ENCODE measurements at places on chromosomes 11 and 22. TPM values are rescaled to one million over a fixed set of nuclear protein-coding genes. Genes with fewer than 3 reads are reported as not detected.
A peak's percentile ranks its signal among the peaks of the same experiment; 100 is the strongest.

GAL gene
- total RNA-seq = 1.6 TPM

CCDC179 gene
- not detected for total RNA-seq

SPON1 gene
- total RNA-seq = 0.83 TPM

PISD gene
- total RNA-seq = 17.7 TPM

ALX4 gene
- 0.04 TPM for total RNA-seq

APOA1 gene
- 5.2 TPM for total RNA-seq

CD6 gene
- total RNA-seq = 1.1 TPM

STK33 gene
- total RNA-seq = 11.4 TPM

RHOG gene
- 27.5 TPM for total RNA-seq

DNA sequence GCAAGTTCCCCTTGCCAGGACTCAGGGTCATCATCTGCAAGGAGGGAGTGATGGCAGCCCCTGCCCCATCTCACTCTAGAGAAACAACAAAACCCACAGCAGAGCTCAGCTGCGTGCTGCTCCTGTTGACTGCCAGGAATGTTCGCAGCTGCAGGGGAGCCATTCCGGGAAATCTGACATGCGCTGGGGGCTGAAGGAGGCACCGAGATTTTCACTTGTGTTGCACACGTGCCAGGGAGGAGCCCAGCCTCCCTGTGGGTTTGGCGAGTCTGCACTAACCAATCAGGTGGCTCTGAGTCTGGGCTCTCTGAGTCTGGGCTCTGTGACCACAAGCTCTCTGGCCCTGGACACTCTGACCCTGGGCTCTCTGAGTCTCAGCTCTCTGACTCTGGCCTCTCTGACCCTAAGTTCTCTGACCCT is 10.5 kb downstream of the FGF3 start:
- H3K36me3 ChIP-seq = no peaks in the 10 kb centered on the region
- H3K4me1 ChIP-seq = no peaks in the 10 kb centered on the region
- no peak overlapping the region for H3K27ac ChIP-seq
- H3K4me3 ChIP-seq = no peak overlapping the region

GRCh38 chr11:10038521-10039302 is 255.3 kb downstream of the SBF2 start:
- DNase-seq = no peak
- no peaks in the 10 kb centered on the region for H3K27me3 ChIP-seq

DNA sequence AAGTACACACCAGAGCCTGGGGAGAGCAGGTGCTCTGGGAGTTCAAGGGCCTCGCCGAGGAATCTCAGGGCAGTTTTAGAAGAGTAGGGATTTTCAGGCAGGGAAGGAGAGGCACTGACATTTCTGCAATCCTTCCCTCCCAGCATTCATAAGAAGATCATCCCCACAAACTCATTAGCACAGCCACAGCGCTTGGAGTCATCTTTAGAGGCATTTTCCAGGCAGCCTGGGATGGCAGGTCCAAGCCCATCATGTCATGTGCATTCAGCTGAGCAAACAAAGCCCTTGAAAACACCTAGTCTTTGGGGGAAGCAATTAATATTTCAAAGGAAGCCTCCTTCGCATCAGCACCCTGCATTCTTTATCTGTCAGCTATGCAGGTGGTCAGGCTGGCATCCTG is 43.8 kb downstream of the MAP6 start:
- H3K4me3 ChIP-seq = no peak overlapping the region
- no peak for DNase-seq
- no peaks in the 10 kb centered on the region for H3K36me3 ChIP-seq
- H3K27me3 ChIP-seq = no peaks in the 10 kb centered on the region
- no peaks in the 10 kb centered on the region for H3K4me1 ChIP-seq

DNA sequence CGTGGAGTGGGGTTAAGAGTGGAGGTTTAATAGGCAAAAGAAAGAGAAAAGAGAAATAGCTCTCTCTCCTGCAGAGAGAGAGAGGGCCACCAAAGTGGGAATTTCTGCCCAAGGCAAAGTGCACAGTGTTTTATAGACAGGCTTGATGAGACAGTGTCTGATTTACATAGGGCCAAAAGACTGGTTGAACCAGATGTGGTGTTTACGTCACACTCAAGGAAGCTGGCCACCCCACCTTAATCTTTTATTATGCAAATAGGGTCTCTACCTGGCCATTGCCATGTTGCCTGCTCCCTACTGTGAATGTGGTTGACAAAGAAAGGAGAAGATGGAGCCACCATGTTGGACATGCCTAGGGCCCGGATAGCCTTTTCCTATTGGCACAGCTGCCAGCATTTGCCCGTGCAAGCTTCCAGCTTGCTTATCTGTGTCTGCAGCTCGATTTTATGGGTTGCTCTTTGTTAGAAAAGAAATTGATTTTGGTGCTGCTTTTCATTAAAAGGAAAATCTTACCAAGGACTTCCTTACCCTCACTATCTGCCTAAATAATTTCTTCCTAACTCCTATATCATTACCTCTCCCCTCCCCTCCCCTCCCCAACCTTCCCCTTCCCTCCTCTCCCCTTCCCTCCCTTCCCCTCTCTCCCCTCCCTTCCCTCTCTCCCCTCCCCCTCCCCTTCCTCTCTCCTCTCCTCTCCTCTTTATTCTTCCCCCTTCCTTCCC is 436.0 kb downstream of the NELL1 start:
- H3K27me3 ChIP-seq = no peaks in the 10 kb centered on the region
- no peaks in the 10 kb centered on the region for H3K36me3 ChIP-seq
- no peaks in the 10 kb centered on the region for H3K4me1 ChIP-seq
- no peak for DNase-seq

GRCh38 chr11:1373536-1374214 is 16.1 kb upstream of the BRSK2 start:
- H3K4me1 ChIP-seq = no peaks in the 10 kb centered on the region
- H3K27me3 ChIP-seq = no peaks in the 10 kb centered on the region
- H3K27ac ChIP-seq = no peak overlapping the region
- DNase-seq = no peak
- no peak overlapping the region for H3K4me3 ChIP-seq
- no peaks in the 10 kb centered on the region for H3K36me3 ChIP-seq

GRCh38 chr11:66340596-66341501 is 4.1 kb downstream of the BRMS1 start:
- no peak overlapping the region for H3K4me3 ChIP-seq
- peaks cover 13% of the 10 kb centered on the region for H3K4me1 ChIP-seq
- peaks cover 9% of the 10 kb centered on the region for H3K36me3 ChIP-seq
- H3K27ac ChIP-seq = no peak overlapping the region
- no peak for DNase-seq

DNA sequence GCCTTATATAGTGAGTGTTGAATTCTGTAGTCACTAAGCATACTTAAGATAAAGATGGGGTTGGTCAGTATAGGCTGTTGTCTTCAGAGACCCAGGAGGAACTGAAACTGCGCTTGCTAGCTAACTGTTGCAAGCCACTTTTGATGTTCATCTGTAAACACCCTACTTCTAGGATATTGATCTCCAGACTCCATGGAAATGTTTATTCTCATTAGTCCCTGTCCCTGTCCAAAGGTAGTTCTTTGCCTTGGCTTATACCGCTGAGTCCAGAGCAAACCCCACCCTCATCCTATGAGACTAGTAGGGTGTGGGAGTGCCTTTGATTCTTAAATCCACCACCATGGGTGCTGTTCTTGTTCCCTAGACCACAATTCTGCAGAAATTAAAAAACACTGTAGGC is 36.4 kb downstream of the DEPDC5 start:
- no peak overlapping the region for H3K27ac ChIP-seq
- no peaks in the 10 kb centered on the region for H3K4me1 ChIP-seq
- H3K27me3 ChIP-seq = no peaks in the 10 kb centered on the region
- DNase-seq = no peak
- H3K4me3 ChIP-seq = no peak overlapping the region

DNA sequence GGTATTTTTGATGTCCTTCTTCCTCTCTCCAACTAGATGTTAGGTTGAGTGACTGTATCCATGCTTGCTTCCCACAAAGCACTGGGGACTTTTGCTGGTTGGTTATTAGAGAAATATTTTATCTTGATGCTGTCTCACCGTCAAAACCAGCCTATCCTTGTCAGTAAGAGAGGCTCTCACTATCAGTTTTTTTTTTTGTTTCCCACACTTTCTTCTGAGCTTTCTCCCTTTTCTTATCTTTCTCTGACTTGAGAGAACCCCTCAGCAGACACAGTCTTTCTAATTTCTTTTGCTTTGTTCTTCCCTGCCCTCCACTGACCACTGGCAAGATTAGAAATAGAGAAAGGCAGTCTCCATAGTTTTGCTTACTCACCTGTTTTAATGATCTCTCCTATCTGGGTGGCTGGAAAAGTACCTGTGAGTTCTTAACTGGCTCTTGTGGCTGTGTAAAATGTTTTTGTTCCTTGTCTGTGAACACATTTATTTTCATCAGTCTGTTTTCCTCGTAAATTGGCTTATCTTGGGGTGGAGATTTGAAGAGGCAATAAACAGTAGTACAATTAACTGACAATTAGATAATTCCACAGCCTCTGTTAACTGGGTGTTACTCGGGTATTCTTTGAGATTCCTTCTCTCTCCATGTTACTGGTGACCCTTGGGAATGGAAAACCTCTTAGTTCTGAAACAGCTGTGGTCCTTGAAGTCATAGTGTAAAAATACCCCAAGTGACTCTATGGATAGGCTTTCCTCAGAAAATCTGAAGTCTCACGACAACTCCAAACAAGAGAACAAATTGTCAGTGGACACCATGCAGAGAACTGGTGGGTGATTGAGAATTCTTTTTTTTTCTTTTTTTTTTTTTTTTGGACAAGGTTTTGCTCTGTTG is at the start of gene NXPE1:
Gene NXPE1 (minus strand): TSS at position 457 of the 886 bp plus-strand sequence. CDS start 8,680 bp downstream, outside the sequence.
- H3K36me3 ChIP-seq = no peaks in the 10 kb centered on the region
- no peak within 1 kb of the TSS for H3K4me3 ChIP-seq
- DNase-seq = no peak
- H3K4me1 ChIP-seq = no peaks in the 10 kb centered on the region

GRCh38 chr11:567011-567628 is 6.3 kb downstream of the RASSF7 start:
- H3K36me3 ChIP-seq = no peaks in the 10 kb centered on the region
- H3K4me1 ChIP-seq = peaks cover 15% of the 10 kb centered on the region
- no peak for DNase-seq
- no peaks in the 10 kb centered on the region for H3K27me3 ChIP-seq
- H3K27ac ChIP-seq = peak overlapping the region; percentile 39
- no peak overlapping the region for H3K4me3 ChIP-seq

- H3K27me3 ChIP-seq = no peaks in the 10 kb centered on the region
- H3K4me1 ChIP-seq = no peaks in the 10 kb centered on the region
- H3K27ac ChIP-seq = no peak overlapping the region
- H3K36me3 ChIP-seq = no peaks in the 10 kb centered on the region
- H3K4me3 ChIP-seq = no peak overlapping the region
- no peak for DNase-seq
Observed at GRCh38 chr11:83613767-83614121, 327.6 kb upstream of the CCDC90B start.

- no peak overlapping the region for H3K4me3 ChIP-seq
Observed at GRCh38 chr11:11022125-11022730, 164.4 kb upstream of the ZBED5 start.

DNA sequence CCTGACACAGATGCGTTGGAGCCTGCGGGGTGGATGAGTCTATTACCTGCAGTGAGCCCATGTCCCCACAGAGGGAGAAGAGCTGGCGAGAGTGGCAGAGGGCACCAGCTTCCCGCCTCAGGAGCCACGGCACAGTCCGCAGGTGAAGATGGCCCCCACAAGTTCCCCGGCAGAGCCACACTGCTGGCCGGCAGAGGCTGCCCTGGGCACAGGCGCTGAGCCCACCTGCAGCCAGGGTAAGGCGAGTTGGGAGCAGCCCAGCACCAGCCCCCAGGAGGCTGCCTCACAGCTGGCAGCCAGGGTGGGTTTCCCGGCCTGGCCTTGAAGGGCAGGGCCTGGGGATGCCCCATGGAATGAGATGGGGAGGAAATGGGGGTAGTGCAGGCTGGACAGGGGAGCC is 5.2 kb upstream of the SUSD2 start:
- no peaks in the 10 kb centered on the region for H3K4me1 ChIP-seq
- H3K27ac ChIP-seq = no peak overlapping the region

- H3K36me3 ChIP-seq = no peaks in the 10 kb centered on the region
- H3K27ac ChIP-seq = no peak overlapping the region
- no peaks in the 10 kb centered on the region for H3K27me3 ChIP-seq
Observed at GRCh38 chr11:1126935-1127663, 30.7 kb upstream of the MUC5AC start.

DNA sequence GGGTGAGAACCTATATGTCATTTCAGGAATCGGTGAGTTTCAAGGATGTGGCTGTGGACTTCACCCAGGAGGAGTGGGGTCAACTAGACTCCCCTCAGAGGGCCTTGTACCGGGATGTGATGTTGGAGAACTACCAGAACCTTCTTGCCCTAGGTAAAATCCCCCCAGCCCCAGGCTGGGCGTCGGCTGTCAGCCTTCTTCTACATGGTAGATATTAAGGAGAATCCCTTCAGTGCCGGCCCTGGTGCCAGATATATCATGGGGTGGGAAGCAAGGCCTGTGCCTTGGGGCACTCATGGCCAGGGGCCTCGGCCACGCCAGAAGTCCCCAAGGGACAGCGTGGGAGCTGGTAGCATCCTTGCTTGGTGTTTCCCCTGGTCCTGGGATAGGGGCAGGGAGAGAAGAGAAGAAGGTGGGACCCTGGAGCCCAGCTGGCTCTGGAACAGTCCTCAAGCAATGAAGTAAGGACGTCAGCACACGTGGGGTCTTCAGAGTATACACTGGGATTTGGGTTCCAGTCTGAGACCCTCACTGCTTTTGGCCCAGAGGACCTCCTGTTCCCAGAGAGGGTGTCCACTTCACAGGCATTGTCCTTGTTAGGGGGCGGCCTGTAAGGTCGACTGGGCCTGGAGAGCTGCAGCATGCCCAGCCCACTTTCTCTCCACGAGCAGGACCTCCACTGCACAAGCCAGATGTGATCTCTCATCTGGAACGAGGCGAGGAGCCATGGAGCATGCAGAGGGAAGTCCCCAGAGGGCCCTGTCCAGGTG is 6.8 kb downstream of the ZNF74 start:
- H3K27ac ChIP-seq = no peak overlapping the region
- H3K27me3 ChIP-seq = no peaks in the 10 kb centered on the region
- no peaks in the 10 kb centered on the region for H3K4me1 ChIP-seq
- no peak for DNase-seq

GRCh38 chr11:44327730-44328129 is 17.8 kb upstream of the ALX4 start:
- H3K4me3 ChIP-seq = no peak overlapping the region
- H3K36me3 ChIP-seq = no peaks in the 10 kb centered on the region
- no peak overlapping the region for H3K27ac ChIP-seq
- H3K4me1 ChIP-seq = no peaks in the 10 kb centered on the region

- H3K27ac ChIP-seq = no peak overlapping the region
- H3K36me3 ChIP-seq = no peaks in the 10 kb centered on the region
- H3K4me3 ChIP-seq = no peak overlapping the region
Observed at GRCh38 chr11:60970369-60970774, 1.1 kb upstream of the CD6 start.

DNA sequence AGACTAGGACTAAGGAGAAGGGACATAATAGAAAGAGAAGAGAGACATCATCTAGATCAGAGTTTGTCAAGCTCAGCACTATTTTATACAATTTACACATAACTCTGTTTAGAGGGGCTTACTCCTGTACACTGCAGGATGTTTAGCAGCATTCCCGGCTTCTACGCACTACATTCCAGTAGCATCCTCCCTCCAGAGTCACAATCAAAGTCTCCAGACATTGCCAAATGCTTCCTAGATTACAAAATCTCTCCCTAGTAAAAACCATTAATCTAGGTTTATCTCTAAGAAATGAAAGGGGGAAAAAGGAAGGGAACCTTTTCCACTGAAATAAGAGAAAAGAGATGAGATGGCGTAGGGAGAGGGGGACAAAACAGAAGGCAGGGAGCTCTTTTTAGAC is 4.0 kb downstream of the USP28 start:
- DNase-seq = no peak
- H3K4me3 ChIP-seq = no peak overlapping the region
- H3K27ac ChIP-seq = no peak overlapping the region
- peaks cover 12% of the 10 kb centered on the region for H3K4me1 ChIP-seq

GRCh38 chr11:12461516-12461915 is 84.1 kb downstream of the PARVA start:
- DNase-seq = no peak
- no peaks in the 10 kb centered on the region for H3K36me3 ChIP-seq
- H3K4me1 ChIP-seq = no peaks in the 10 kb centered on the region
